RCC 7860 (cell line): ENCODE measurements at places on chromosomes 1 and 21.

DNA sequence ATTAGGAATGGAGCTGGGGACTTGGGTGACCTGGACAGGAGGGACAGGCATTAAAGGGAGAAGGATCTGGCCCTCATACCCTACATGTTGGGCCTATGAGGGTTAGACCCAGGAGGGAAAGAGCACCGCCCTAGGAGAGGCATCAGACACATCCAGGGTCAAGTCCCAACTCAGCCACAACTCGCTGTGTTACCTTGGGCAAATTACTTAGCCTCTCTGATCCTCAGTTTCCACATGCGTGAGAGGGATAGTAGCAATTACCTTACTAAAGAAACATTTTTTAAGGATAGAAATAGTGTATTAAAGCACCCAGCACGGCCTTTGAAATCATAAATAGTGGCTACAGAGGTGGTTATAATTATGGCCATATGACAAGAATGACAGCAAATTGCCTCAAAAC lies 20.1 kb upstream of the SELENON start:
- no peak for DNase-seq

DNA sequence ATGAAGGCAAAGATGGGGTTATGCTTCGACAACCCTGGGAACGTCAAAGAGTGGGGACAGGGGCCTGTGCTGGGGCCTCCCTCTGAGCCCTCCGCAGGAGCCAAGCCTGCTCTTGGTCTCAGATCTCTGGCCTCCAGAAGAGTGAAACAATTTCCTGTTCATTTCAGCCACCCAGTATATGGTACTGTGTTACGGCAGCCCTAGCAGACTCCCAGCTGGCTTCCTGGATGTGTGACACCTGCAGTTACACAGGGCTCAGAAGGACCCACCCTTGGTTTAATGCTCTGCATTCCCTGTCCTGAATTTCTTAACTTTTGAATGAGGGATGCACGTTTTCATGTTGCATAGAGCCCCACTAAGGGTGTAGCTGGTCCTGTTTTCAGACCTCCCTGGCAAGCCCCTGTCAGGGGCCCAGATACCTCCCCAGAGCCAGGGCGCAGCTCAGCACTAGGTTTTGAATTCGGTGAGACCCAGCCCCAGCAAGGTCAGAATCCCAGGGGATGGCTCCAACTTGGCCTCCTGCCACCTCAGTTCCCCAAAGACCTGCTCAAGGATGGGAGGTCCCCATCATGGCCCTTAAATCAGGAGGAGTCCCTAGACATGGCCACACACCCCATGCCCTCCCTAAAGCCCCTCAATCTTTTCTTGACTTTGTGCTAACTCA lies 79.0 kb upstream of the IFFO2 start:
- no peak for DNase-seq

DNA sequence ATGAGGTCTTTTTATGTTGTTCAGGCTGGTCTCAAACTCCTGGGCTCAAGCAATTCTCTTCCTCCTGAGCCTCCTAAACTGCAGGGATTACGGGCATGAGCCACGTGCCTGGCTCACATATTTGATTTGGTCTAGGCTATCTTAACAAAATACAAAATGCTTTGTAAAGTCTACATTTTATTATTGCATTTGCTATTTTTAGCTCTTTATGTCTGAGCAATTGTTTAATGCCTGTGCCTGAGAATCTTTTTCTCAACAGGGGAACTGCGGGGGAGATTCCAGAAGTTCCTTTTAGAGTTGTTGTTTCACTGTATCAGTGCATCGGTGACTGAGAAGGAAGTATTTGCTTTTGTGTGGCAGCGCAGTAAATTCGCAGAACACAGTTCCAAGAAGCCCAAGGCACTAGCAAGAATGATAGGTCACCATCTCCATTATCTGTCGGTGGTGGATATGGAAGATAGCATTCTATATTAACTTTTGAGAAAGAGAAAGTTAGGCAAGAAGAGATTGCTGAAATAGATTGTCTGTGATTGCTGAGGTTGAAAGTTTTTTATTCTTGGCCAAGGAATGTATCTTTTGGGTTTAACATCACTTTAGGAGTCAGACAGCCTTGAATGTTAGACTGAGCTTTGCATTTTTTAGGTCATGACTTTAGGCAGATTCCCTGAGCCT lies 167.3 kb downstream of the PDE4B start:
- DNase-seq, result no peak

- DNase-seq, result no peak
Observed at GRCh38 chr1:162299018-162299417, 77.6 kb downstream of the SPATA46 start.
